HS-27A (cell line): ENCODE measurements at places on chromosomes 3 and 15.
A peak's percentile ranks its signal among the peaks of the same experiment; 100 is the strongest.

- no peak for DNase-seq
Measured at GRCh38 chr15:25345943-25346342, 92.9 kb downstream of the UBE3A start.

- DNase-seq = no peak
Measured at GRCh38 chr3:499001-499761, 302.6 kb downstream of the CHL1 start.

- DNase-seq = no peak
Measured at GRCh38 chr3:125294411-125294810, 80.7 kb downstream of the ZNF148 start.

DNA sequence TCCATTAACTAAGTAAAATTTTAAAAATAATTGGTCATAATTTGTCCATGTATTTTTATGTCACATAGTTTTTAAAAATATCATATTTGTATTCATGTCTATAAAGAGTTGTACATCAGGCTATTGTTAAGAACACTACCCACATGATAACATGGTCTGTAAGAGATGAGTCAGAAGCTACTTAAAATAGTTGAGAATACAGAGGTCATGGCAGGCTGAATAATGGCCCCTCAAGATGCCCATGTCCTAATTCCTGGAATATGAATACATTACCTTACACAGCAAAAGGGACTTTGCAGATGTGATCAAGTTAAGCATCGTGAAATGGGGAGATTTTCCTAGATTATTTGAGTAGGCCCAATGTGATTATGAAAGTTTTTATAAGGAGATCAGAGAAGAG is 782.9 kb upstream of the GOLIM4 start:
- no peak for DNase-seq

- no peak for DNase-seq
Measured at GRCh38 chr3:27721717-27722564, at the start of gene EOMES. EOMES (minus strand) TSS chr3:27722323; CDS start chr3:27722294, 29 bp downstream.

GRCh38 chr15:52440414-52440813 is 88.3 kb downstream of the MYO5A start:
- no peak for DNase-seq

GRCh38 chr3:130894130-130894985 is 474 bp downstream of the ATP2C1 start:
- DNase-seq = no peak

- no peak for DNase-seq
Measured at GRCh38 chr3:186551387-186551786, 7.2 kb upstream of the CRYGS start.

- no peak for DNase-seq
Measured at GRCh38 chr3:26449996-26450395, 172.6 kb upstream of the LRRC3B start.

GRCh38 chr3:155196131-155197021 is 97.1 kb downstream of the STRIT1 start:
- no peak for DNase-seq

DNA sequence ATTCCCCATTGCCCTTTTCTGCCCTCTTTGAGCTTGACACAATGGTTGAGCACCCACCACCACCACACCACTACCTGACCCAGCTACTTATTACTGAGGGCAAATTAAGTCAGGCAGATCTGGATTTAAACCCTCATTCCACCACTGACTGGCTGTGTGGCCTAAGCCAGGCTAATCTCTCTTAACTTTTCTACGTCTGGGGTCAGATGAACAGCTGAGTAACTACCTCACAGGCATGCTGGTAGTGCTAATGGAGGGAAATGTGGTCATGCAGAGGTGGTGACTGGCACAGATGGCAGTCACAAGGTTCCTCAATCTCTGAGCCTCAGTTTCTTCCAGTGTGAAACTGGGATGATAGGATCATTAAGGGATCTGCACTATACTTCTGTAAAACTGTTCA is 4.3 kb upstream of the MRPS25 start:
- DNase-seq = no peak

- DNase-seq = peak; percentile 72
Measured at GRCh38 chr15:84685304-84685703, 27.3 kb upstream of the NMB start.

DNA sequence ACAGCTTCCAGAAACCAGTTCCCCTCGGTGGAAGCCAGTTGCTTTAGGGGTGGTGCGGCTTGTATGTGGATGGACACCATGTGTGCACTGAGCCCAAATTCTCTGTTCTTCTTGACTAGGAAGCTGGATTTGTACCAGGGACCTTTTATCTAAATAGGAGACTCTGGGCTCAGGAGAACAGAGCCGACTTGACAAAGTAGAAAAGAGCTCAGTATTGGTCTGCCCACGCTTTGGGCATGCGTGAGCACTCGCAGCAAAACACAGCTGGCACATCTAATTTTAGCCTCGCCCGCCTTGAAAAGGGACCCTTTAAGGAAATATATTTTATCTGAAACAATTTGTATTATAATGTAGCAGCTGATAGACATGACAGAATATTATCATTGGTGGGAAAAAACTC is 1.1 kb upstream of the RBMS3 start:
- no peak for DNase-seq

- no peak for DNase-seq
Measured at GRCh38 chr3:194253270-194253669, 97.9 kb downstream of the CPN2 start.

DNA sequence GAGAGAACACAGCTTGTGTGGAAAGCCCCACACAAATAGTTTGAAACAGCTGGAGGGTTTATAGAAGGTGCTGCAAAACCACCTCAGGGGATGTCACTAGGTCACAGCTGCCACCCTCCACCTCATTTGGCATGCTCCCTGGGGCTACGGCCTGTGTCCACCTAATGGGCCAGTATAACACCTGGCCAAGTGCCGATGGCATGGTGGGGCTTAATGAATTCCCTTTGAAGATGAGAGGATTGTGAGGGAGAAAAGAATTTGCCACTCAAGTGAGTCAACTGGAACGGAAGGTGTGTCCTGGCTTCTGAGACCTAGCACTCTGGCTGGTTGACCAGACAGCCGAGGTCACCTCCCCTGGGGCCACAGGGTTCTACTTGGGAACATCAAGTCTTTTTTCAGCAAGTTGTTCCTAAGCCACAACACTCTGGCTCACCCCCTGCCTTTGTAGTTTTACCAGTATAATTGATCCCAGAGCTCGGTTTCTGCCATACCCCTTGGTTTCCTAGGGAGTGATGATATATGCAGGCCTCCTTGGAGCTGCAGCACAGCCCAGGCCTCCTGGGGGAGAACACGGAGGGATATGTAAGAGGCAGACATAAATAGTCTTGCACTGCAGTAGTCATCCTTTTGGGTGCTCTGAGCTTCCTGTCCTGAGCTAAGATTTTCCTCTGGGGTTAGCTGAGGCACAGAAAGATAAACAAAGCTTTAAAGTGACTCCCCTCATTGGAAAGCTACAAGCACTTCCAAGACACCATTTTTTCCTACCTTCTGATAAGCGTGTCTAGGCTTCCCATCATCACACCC is 178.2 kb upstream of the LPP start:
- DNase-seq = no peak

- DNase-seq = no peak
Measured at GRCh38 chr3:173778251-173778650, 380.7 kb downstream of the NLGN1 start.

DNA sequence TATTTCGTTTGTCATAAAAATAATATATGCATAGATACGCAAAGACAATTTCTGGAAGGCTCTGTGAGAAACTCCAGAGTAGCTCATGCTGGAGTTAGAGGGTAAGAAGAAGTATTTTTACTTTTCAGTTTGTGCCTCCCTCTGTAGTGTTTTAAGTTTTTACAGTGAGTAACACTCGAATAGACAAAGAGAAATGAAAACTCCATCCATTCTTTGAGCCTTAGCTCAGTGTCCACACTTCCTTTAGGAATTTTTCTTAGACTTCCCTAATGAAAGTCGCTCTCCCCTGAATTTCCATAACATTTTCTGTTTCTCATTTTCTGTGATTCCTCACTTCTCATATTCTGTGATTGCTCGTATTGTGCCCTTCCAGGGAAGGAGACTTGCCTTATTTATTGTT is 2.1 kb downstream of the BLOC1S6 start:
- no peak for DNase-seq

DNA sequence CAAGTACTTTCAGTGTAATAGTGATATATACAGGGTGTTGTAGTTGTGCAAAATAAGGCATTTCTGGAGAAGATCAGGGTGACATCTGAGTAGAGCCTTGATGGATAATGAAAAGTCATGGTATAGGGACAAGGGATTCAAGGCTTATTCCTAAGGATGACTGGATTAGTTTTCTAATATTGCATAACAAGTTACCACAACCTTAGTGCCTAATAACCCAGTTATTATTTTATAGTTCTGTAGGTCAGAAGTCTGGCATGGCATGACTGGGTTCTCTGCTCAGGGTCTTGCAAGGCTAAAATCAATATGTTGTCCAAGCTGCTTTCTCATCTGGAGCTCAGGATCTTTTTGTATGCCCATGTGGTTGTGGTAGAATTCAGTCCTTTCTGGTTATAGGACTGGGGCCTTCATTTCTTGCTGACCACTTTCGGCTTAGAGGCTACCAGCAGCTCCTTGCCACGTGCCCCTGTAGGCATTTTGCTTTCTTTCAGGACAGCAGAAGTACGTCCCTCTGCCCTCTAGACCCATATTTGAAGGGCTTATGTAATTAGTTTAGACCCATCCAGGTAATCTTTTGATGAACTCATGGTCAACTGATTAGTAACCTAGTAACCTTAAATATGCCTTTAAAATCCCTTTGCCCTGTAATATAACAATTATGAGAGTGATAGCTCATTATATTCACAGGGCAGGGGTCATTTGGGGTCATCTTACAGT is 73.2 kb upstream of the LRRFIP2 start:
- no peak for DNase-seq

GRCh38 chr3:74613521-74614106 is 845 bp downstream of the CNTN3 start:
- DNase-seq = no peak

- DNase-seq = no peak
Measured at GRCh38 chr15:78429477-78429876, 8.5 kb upstream of the IREB2 start.

DNA sequence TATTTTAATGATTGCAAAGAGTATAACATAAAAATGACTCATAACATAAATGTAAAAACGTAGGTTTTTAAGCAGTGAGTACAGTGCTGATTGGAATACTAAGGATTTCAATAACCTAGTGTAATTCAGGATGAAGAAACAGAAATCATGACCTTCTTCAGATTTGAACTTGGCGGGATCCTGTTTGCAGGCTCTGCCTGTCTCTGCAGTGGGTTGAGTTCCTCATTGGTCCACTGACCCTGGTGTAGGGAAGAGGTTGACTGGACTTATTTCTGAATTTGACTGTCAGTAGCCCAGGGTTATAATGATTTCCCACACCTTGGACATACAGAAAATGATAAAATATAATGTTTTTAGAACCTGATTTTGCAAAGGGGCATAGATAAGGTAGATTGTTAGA is 171.7 kb downstream of the FNDC3B start:
- no peak for DNase-seq

GRCh38 chr3:13206799-13207577 is 133.8 kb upstream of the IQSEC1 start:
- DNase-seq = no peak

- DNase-seq = no peak
Measured at GRCh38 chr3:112093180-112093522, 7.0 kb downstream of the C3orf52 start.

GRCh38 chr15:40688932-40689799 is 5.8 kb upstream of the RAD51 start:
- DNase-seq = no peak

DNA sequence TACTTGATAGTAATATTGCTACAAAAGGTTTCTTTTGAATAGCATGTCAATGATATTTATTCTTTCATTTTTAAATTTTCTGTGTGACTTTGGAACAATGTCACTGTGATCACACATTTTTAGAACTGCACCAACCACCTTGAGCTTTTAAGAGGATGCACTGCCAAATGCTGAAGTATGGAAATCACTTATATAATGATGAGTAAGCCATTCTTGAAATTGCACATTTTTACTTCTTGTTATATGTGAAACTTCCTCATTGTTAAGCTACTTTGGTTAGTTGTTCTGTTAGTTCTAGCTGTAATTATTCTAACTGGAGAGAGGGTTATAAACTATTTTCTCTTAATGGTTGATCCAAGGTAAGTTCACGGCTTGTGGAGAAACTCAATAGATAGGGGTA is 547.5 kb downstream of the ZIC1 start:
- DNase-seq = no peak

- DNase-seq = no peak
Measured at GRCh38 chr3:32384938-32385337, 6.7 kb upstream of the CMTM7 start.

- DNase-seq = no peak
Measured at GRCh38 chr3:146115619-146116018, 45.4 kb downstream of the PLOD2 start.

GRCh38 chr3:127118366-127118765 is 74.6 kb upstream of the PRR23E start:
- no peak for DNase-seq

DNA sequence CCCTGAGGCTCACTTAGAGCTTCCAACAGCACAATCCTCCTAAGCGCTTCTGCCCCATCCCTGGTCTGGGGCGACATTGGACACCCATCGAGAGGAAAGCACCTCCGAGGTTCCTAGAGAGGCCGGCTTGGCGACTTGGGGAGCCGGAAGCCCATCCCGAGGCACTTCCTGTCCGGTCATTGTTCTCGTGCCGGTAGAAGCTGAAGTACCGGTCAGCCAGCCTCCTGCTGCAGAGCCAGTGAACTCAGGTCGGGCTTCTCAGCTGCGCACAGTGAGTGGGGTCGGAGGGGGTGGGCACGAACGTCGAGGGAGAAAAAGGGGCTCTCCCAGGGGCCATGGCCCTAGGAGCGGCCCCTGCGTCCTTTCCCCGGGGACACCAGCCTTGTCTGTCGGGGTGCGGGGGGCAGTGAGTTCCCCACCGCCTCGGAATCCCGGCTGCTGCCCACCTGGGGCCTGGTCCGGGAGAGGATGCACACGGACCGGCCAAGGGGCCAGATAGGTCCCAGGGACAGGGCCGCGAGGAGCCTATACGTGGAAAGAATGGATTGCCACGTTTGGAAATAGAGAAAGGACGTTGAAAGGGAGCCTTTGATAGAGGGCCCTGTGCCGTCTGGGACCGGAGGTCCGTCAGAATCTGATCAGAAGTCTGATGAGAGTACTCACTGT is at the start of gene ZNF35:
ZNF35 (plus strand) TSS at position 169 of the 666 bp plus-strand sequence. CDS start 2,336 bp downstream, outside the sequence.
- DNase-seq = peak; percentile 81

- no peak for DNase-seq
Measured at GRCh38 chr3:126399351-126399735, 4.6 kb downstream of the CFAP100 start.

DNA sequence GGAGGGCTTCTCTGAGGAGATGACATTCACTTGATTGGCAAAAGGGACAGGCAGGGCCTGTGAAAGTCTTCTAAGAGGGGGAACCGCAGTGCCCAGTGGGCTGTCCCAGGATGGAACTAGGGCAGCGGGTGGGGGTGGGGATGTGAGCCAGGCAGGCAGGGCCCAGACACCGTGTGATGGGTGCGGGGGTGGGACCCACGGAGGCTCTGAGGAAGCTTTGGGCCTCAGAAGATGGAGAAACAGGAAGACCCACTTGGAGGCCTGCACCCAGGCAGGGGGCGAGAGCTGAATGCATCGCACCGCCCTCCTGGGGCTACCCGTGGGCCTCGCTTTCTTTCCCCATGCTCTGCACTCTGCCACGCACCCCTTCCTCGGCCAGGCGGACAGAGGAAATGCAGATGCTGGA is 32.9 kb upstream of the ACAD9 start:
- no peak for DNase-seq
